Right ventricle myocardium superior (tissue), 1 donor: ENCODE measurements at places on chromosomes 12 and 14.
A peak's percentile ranks its signal among the peaks of the same experiment; 100 is the strongest.

GRCh38 chr12:129231491-129231890 is 378.2 kb downstream of the GLT1D1 start:
- no peak for DNase-seq

DNA sequence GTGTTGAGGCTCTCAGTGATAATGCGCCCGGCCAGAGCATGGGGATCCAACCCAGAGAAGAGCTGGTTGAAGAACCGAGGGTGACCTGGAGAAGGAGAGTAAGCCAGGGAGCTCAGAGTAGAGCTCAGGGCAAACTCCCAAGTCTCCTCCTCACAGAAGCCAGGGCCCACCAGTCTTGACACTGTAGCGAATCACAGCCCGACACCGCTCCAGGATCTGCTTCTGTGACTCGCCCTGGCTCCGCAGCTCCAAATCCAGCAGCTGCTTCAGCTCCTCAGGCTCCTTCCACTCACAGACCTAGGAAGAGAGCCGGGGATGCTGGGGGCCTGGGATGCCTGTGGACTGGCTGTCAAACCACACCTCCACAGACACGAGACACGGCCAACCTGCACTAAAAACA is 8.2 kb upstream of the ZNF740 start:
- no peak for DNase-seq

DNA sequence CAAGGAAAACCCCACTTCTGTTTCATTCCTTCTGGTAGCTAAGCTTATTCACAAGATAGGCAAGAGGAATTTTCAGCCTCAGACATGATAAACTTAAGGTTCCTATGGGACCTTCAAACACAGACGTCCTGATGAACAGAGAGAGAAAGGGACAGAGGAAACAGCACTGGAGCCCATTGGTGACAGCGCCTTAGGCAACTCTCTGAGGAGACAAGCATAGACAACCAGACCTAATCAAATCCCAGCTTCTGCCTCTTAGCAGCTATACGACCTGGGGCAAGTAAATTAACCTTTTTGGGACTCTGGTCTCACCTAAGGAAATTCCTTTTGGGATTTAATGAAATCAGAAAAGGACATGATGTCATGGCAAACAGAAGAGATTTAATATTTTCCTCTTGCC is 33.3 kb downstream of the TMCC3 start:
- no peak for DNase-seq

- DNase-seq = no peak
Observed at GRCh38 chr12:60689137-60689536, 1093.3 kb downstream of the SLC16A7 start.

- no peak for DNase-seq
Observed at GRCh38 chr12:122491991-122492390, 8.7 kb downstream of the ZCCHC8 start.

DNA sequence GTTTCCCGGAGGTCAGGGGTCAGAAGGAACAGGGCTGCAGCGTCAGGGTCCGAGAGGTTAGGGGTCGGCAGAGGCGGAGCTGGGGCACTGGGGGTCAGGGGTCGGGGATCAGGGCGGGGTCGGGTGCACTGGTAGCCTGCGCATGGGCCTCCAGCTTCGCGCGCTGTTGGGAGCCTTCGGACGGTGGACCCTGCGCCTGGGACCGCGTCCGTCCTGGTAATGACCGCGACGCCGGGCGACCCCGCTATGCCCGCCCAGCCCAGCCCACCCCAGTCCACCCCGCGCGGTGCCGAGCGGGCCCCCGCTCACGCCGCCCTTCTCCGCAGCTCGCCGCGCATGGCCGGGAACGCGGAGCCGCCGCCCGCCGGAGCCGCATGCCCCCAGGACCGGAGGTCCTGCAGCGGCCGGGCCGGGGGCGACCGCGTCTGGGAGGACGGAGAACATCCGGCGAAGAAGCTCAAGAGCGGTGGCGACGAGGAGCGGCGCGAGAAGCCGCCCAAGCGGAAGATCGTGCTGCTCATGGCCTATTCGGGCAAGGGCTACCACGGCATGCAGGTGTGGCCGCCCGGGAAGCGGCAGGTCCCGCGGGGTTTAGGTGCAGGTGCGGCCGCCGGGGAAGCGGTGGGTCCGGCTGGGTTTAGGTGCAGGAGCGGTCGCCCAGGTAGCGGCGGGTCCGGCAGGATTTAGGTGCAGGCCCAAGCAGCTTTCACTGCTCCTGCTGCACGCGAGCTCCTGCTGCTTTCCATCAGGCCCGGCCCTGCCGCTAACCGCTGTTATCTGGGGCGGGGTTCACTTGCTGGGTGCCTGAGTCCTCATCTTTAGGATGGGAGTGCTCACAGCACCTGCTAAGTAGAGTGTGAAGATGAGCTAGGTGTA is 743 bp downstream of the PUS1 start:
- no peak for DNase-seq

DNA sequence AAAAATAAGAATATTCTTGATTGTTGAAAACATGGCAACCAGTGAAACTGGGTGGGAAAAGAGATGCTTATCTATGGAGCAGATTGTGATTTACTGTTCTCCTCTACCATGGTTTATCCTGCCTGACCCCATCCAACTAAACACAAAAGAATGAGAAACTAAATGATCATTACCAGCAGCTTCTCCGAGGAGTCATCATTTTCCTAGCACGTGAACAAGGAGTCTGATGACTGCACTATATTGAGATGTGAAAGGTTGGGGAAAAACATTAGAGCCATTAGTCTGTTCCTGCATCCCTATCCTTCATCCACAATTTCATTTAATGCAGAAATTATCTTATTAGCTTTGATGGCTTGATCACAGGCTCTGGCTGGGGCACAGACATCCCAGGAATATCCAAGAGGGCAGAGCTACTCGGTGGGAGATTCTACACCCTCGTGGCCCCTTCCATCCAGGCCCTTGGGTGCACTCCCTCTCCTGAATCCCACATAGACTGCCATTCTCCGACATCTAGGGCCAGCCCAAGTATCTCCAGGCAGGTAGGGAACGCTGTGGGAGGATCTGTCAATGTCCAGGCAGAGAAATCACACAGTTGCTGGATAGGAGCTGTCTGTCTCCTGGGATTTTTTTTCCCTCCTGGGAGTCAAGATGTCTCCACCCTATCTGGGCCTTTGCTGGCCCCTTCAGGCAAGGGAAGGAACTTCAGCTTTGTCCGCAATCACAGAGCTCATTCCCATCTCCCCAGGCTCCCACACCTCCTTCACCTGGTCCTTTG is 43.3 kb upstream of the DHRS4 start:
- DNase-seq = no peak

DNA sequence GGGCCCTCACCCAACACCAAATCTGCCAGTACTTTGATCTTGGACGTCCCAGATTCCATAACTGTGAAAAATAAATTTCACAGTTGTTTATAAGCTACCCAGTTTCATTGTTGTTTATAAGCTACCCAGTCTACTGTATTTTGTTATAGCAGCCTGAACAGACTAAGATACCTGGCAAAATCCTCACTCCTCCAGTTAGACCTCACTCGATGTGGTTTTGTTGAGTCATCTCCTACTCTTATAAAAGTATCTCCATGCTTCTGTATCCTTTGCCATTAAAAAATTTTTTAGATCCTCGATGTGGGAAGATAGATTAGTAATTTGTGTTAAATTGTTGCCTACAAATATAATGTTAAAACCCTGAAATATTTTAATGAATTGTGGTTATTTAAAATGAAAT is 16.0 kb downstream of the TXNDC16 start:
- no peak for DNase-seq

GRCh38 chr12:107243341-107243740 is 150.0 kb upstream of the CRY1 start:
- no peak for DNase-seq

GRCh38 chr12:57751432-57751787 is 700 bp downstream of the CDK4 start:
- DNase-seq = no peak

GRCh38 chr12:113174461-113175384 is 10.6 kb downstream of the DDX54 start:
- peak; percentile 82 for DNase-seq

DNA sequence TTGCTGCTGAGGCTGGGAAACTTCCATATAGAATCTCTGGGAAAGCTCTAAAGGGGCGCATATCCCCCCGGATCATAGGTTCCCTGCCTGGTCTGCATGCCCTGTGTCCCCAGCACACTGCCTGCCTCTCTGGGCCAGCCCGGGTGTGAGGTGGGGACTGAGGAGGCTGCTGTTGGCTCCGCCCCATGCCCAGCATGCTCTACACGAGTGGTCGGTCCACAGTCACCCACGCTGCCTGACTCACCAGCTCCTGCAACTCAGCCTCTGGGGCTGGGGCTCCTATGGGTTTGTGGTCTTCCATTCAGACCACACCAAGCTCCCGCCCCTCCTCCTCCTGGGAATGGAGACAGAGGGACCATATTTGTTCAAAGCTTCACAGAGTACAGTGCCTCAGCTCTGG is 88.5 kb upstream of the ANO2 start:
- DNase-seq = no peak

DNA sequence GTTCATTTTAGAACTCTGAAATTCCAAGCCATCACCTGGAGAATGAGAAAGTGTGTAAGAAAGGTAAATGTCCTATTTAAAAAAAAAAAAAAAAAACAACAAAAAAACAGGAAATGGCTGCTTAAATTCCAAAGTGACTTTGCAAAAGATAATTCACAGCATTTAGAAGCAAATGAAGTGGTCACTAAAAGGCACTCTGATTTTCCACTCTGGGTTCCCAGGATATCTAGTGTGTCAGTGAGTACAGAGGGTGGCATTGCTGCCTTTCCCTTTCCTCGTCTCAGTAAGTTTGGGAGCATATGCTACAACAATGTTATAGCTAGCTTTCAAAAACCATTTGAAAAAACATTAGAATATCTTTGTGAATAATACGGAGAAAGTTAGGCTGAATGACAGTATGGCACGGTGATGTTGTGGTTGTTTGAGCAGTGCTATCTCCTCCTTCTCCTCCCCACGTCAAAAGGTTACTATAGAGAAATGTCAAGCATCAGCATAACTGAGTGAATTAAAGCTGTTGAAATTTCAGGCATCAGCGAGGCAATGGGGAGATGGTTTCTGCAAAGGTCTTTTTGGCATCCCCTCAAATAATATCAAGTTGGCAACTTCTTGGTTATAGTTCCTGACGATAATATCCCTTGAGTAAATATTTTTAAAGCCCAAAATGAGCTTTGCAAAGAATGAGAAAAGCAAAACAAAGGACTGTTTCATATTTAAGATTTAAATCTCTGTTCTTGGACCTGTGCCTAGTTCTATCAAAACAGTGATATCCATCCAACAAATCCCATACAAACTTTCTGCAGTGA is 164.5 kb upstream of the E2F7 start:
- DNase-seq = no peak

GRCh38 chr14:104135904-104136471 is 2.4 kb upstream of the KIF26A start:
- peak; percentile 32 for DNase-seq

DNA sequence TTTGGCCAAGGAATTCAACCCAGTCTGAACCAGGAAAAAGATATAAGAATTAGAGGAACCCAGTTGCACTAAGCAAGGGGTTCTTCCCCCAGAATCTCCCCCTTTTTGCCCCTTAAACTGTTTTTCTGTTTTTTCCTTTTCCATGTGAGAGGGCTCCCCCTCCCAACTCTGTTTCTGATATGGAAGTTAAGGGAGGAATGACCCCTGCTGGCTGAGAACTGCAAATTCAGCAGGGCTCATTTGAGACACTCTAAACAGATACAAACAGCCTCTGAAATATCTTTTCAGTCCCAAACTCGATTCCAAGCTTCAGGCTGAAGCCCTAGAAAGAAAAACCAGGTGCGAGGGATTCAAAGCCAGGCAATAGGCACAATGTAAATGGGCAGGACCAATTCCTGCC is 132.7 kb downstream of the SLC41A2 start:
- DNase-seq = no peak

- no peak for DNase-seq
Observed at GRCh38 chr12:104910196-104910840, 47.8 kb downstream of the SLC41A2 start.

DNA sequence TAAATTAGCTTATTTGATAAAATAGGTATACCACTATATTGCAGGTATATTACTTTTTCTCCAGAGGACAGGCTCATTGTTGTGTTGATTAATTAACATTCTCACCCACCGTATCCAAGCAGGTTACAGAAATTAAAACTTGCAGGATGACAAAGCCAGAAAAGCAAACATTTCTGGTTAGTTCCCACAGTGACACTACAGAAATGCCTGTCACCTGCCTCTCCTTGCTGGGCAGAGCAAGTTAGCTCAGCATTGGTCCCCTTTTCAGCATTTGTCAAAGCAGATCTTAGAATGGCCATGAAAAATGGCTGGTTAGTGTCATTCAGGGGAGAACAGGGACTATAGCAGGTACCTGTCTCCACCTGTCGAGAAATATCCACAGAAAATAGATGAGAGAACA is 38.8 kb downstream of the RMST start:
- no peak for DNase-seq

GRCh38 chr12:130335517-130336392 is 1.9 kb upstream of the PIWIL1 start:
- no peak for DNase-seq

GRCh38 chr14:28608443-28608842 is 158.1 kb upstream of the FOXG1 start:
- no peak for DNase-seq

- DNase-seq = no peak
Observed at GRCh38 chr12:127294651-127295210, 972.2 kb upstream of the TMEM132C start.

DNA sequence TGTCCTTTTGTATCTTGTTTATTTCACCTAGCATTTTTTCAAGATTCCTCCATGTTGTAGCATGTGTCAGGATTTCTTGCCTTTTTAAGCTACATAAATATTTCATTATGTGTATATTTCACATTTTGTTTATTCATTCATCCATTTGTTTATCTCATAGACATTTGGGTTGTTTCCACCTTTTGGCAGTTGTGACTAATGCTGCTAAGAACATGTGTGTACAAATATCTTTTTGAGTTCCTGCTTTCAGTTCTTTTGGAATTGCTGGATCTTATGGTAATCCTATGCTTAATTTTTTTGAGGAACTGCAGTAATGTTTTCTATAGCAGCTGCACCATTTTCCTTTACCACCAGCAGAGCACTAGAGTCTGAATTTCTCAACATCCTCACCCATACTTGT is 62.4 kb downstream of the SCN8A start:
- DNase-seq = no peak

GRCh38 chr12:86186449-86186848 is 69.7 kb downstream of the MGAT4C start:
- DNase-seq = no peak

GRCh38 chr12:49832836-49833421 is 4.7 kb upstream of the NCKAP5L start:
- no peak for DNase-seq

DNA sequence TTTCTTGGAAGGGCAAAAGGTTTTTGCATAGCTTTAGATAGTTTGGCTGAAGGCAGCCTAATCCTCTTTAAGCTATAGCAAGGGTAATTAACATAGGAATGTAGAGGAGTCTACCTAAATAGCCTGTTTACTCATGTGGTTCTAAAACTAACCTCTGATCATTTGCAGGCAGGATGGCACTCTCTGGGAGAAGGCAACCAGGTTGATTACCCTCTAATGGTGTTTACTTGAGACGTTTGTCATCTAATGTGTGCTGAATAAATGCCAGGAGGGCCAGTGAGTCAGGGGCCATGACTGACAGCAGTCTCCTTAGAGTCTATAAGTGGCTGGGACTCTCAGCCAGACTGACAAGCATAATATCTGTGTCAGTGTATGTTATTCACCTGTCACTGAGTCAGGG is 286.4 kb downstream of the PCNX1 start:
- no peak for DNase-seq

GRCh38 chr12:3380200-3381043 is 110.6 kb upstream of the PRMT8 start:
- no peak for DNase-seq

- DNase-seq = no peak
Observed at GRCh38 chr14:77593501-77593961, 22.9 kb downstream of the SPTLC2 start.
